Cortex of kidney (tissue), 1 donor: ENCODE measurements at places on chromosomes 1 and 21.

GRCh38 chr1:43760745-43761317 is 53.5 kb downstream of the ST3GAL3 start:
- no peak for DNase-seq

DNA sequence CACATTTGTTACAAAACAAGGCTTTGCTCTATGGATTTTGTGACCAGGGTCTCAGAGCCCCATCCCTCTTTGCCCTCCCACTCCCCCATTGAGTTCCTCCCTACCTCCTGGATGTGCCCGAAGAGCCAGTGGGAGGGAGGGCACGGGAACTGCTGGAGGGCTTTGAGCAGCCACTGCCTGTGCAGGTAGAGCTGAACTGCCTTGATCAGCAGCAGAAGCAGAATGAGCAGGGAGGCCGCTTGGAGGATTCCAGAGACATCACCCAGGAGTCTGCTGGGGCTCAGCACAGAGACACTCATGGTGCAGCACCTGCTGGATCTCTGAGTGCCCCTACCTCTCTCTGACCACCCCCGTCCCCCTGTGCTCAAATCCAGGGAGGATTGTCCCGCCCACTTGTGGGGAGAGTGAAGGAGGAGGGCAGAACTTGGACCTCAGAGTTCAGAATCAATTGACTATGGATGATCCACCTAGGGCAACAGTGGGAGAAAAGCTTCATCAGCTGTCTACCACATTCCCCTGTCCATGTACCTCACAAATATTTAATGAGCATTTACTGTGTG is at the start of gene CYP4A11:
CYP4A11 (minus strand) TSS at position 342 of the 560 bp plus-strand sequence; CDS start at position 299, 43 bp downstream.
- DNase-seq = no peak

DNA sequence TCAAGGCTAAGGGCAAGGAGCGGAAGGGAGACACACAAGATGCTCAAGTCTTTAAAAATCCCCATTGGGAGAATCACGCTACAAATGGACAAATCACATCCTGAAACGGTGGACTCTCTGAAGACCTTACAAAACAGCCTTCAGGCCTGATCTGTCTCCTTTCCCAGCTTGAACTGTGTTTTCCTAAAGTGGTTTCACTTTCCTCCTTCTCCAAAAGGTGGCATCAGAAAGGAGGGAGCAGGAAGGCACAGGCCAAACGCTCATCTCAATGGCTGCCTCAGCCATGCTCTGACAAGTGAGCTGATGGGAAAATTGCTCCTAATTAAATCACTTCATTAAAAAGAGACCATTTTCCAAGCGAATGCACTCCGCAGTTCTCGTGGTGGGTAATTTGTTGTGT is 47.7 kb downstream of the UTP25 start:
- no peak for DNase-seq

DNA sequence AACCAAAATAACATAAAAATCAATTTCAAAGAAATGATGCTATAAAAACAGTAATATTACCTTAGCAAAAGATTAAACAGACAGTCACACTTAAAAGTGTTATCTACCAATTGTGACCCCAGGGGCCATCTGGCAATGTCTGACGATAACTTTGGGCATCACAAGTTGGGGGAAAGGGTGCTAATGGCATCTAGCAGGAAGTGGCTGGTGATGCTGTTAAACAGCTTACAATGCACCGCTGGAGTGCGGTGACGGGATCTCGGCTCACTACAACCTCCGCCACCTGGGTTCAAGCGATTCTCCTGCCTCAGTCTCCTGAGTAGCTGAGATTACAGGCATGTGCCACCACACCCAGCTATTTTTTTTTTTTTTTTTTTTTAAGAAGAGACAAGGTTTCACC is 27.6 kb downstream of the NUP133 start:
- no peak for DNase-seq
